ENCODE measurements at places on chromosomes 12 and 14. TPM values are rescaled to one million over a fixed set of nuclear protein-coding genes. Genes with fewer than 3 reads are reported as not detected.

- no peak for DNase-seq
These were observed 221.8 kb upstream of the RTL1 start for GRCh38 chr14:101125313-101125712.

The LRCOL1 gene
- not detected for total RNA-seq

DNA sequence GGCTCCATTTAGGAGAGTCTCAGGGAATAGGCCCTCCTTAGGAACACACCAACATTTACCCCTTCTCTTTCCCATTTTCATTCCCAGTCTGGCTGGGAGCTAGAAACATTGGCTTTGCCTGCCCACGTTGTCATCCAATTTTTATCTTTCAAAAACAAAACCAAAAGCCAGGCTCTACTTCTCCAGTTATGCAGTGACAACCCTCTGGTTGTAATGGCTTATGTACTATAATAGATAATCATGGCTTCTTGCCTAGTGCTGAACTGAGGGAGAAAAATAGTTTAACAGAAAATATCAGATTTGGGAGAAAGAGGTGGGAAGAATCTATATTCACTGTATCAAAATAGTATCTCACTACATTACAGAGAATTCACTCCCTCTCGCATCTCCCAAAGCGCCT, 32.1 kb upstream of the IL22 start:
- no peak for DNase-seq

DNA sequence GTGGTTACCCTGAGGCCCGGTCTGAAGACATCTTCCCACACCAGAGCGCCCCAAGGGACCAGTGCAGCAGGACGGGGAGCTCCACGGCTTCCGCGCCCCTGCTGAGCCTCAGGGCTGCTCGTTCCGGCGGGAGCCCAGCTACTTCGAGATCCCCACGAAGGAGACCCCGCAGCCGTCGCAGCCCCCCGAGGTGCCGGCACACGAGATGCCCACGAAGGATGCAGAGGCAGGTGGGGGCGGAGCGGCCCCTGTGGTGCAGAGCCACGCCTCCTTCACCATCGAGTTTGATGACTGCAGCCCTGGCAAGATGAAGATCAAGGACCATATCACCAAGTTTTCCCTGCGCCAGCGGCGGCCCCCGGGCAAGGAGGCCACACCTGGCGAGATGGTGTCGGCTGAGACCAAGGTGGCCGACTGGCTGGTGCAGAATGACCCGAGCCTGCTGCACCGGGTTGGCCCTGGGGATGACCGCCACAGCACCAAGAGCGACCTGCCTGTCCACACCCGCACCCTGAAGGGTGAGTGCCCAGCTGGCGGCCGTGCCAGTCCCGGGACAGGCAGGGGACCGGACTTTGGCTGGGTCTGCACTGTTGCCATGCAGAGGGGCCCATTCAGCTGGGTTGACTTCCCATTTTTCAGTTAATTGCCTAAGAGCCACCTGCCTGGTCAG, 18.1 kb downstream of the CEP170B start:
- no peak for DNase-seq

GRCh38 chr12:5201554-5202218, 158.0 kb downstream of the KCNA5 start:
- DNase-seq = no peak

The ACSM4 gene
- total RNA-seq = not detected

The SCN8A gene
- total RNA-seq = 0.39 TPM

GRCh38 chr12:14841761-14842160, 1.6 kb downstream of the ART4 start:
- no peak for DNase-seq

DNA sequence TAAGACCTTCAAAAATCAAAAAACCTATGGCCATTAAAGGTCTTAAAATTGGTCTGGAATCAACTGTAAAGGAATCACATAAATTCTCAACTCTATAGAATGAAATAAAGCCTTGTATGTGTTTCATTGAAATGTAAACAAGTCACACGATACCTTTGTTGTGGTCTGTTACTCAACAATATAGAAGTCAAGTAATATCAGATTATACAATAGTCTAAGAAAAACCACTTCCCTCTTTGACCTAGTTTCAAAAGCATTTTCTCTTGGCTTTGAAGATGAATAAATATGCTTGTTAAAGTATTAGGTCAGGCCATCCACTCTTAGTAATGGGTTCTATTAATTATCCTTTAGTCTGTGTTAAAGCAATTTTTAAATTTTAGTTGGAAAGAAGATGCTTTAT, 79.8 kb upstream of the DIO2 start:
- DNase-seq = no peak

All from activated T-helper 2 cell treated with anti-CD3 and anti-CD28 coated beads, Interferon-gamma antibody, Interleukin-2, Interleukin-4, amounts not matched to agents 10 μg/mL and 5 μg/mL and 100 μg/mL, durations not matched to agents 14 hours and 24 hours and 36 hours (primary cell).